ENCODE measurements at places on chromosomes 7 and 10.

- H3K4me3 ChIP-seq: no peak overlapping the region
- H3K36me3 ChIP-seq: no peaks in the 10 kb centered on the region
- H3K4me1 ChIP-seq: no peaks in the 10 kb centered on the region
- H3K27ac ChIP-seq: no peak overlapping the region
- DNase-seq: no peak
- no peaks in the 10 kb centered on the region for H3K27me3 ChIP-seq
These were observed 10.2 kb downstream of the PFKP start for GRCh38 chr10:3077509-3077908.

GRCh38 chr10:114395366-114396022 lies 8.8 kb downstream of the AFAP1L2 start:
- no peak for DNase-seq
- no peaks in the 10 kb centered on the region for H3K27me3 ChIP-seq
- H3K27ac ChIP-seq: peak overlapping the region; percentile 96
- no peaks in the 10 kb centered on the region for H3K36me3 ChIP-seq
- H3K4me1 ChIP-seq: no peaks in the 10 kb centered on the region

GRCh38 chr7:64884913-64885370 lies 18.1 kb upstream of the ZNF273 start:
- H3K4me3 ChIP-seq: no peak overlapping the region
- H3K27ac ChIP-seq: no peak overlapping the region
- no peak for DNase-seq
- H3K4me1 ChIP-seq: peaks cover 6% of the 10 kb centered on the region
- no peaks in the 10 kb centered on the region for H3K36me3 ChIP-seq

DNA sequence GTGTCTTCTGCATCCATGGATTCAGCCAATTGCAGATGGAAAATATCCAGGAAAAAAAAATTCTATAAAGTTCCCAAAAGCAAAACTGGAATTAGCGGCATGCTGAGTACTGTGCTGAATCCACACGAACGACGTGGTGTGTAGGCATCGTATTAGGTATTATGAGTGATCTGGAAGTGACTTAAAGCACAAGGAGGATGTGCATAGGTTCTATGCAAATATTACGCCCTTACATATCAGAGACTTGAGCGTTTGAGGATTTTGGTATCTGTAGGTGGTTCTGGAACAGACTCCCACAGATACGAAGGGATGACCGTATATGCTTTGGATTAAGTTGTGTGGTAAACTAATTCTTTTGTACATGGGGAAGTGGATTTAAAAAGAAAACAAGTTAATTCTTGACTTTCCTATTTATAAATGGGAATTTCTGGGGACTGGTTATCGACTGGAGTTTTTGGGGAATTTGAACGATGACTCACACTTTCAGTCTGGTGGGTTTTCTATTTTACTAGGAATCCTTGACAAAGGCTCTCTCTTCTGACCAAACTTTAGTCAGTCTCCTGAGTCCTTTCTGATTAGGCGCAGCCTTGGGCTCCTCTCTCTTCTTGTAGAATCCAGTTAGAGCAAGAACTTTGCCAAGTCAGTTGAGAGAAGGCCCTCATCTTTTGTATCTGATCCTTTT lies 5.4 kb upstream of the NUB1 start:
- H3K27me3 ChIP-seq: no peaks in the 10 kb centered on the region
- H3K27ac ChIP-seq: no peak overlapping the region
- H3K36me3 ChIP-seq: no peaks in the 10 kb centered on the region

- H3K4me1 ChIP-seq: no peaks in the 10 kb centered on the region
- DNase-seq: no peak
- H3K27me3 ChIP-seq: no peaks in the 10 kb centered on the region
These were observed 99.4 kb downstream of the MTPN start for GRCh38 chr7:135877805-135878204.

DNA sequence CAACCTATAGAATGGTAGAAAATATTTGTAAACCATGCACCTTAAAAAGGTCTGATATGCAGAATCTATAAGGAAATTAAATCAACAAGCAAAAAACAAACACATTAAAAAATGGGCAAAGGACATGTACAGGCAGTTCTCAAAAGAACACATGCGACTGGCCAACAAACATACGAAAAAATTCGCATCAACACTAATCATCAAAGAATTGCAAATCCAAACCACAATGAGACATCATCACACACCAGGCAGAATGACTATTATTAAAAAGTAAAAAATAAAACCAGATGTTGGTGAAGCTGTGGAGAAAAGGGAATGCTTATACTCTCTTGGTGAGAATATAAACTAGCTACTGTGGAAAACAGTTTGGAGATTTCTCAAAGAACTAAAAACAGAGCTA lies 33.2 kb downstream of the TMEM229A start:
- H3K27ac ChIP-seq: no peak overlapping the region
- no peaks in the 10 kb centered on the region for H3K36me3 ChIP-seq
- H3K4me1 ChIP-seq: no peaks in the 10 kb centered on the region
- no peak overlapping the region for H3K4me3 ChIP-seq
- DNase-seq: no peak
- no peaks in the 10 kb centered on the region for H3K27me3 ChIP-seq

- no peak overlapping the region for H3K4me3 ChIP-seq
- DNase-seq: no peak
- H3K27me3 ChIP-seq: no peaks in the 10 kb centered on the region
- no peaks in the 10 kb centered on the region for H3K36me3 ChIP-seq
These were observed 127.6 kb downstream of the TNS3 start for GRCh38 chr7:47454069-47454973.

DNA sequence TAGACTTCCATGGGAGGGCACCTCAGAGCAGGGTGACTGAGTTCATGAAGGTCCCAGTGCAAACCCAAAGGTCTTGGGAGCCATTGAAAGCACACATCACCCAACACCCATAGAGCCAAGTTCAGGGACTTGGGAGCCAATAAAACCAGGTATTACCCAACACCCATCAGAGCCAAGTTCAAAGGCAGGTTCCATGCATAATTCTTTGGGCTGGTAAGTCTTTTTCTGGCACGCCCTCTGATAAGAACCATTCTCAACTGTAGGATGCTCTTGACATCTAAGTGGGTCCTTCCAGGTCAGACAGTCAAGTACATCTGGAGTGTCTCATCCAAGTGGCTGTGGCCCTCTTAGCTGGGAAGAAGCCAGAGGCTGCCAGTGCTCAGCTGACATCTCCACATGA lies 63.2 kb downstream of the EBF3 start:
- H3K4me1 ChIP-seq: no peaks in the 10 kb centered on the region
- H3K4me3 ChIP-seq: no peak overlapping the region
- H3K27me3 ChIP-seq: no peaks in the 10 kb centered on the region
- DNase-seq: no peak
- H3K36me3 ChIP-seq: no peaks in the 10 kb centered on the region
- H3K27ac ChIP-seq: no peak overlapping the region

DNA sequence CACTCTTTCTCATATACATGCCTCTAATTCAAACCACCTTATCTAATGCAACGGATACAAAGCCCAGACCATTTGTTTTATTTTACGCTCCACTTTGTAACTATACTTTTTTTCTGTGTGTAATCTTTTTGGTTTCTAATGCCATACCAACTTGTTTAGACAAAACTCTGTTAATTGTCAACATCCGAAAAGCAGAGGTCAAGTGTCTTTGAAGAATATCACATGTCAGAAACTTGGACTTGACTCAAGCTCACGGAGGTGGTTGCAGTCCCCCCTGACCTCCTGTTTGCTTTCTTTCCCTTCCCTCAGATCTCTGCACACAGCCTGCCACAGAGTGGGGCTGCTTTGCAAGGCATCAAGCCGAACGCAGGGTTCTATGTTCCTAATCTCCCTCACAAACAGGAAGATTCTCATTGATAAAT lies 698.9 kb downstream of the PARD3 start:
- H3K4me3 ChIP-seq: no peak overlapping the region
- no peaks in the 10 kb centered on the region for H3K27me3 ChIP-seq
- H3K4me1 ChIP-seq: no peaks in the 10 kb centered on the region
- no peak overlapping the region for H3K27ac ChIP-seq
- no peak for DNase-seq
- H3K36me3 ChIP-seq: peaks cover 30% of the 10 kb centered on the region

- no peak for DNase-seq
- no peaks in the 10 kb centered on the region for H3K36me3 ChIP-seq
- no peaks in the 10 kb centered on the region for H3K27me3 ChIP-seq
- no peak overlapping the region for H3K4me3 ChIP-seq
- H3K4me1 ChIP-seq: no peaks in the 10 kb centered on the region
These were observed 103.0 kb downstream of the SORCS3 start for GRCh38 chr10:104744052-104744451.

- H3K27ac ChIP-seq: no peak overlapping the region
- H3K27me3 ChIP-seq: no peaks in the 10 kb centered on the region
- H3K4me3 ChIP-seq: peak overlapping the region; percentile 17
- no peaks in the 10 kb centered on the region for H3K36me3 ChIP-seq
These were observed 120.7 kb downstream of the DYNC2I1 start for GRCh38 chr7:158976849-158977593.

Measured in tibial nerve (tissue), 4 donors.